ENCODE measurements at places on chromosomes 6 and 20.
A peak's percentile ranks its signal among the peaks of the same experiment; 100 is the strongest.

GRCh38 chr6:35620706-35621105 lies 68.0 kb downstream of the FKBP5 start:
- DNase-seq = no peak

DNA sequence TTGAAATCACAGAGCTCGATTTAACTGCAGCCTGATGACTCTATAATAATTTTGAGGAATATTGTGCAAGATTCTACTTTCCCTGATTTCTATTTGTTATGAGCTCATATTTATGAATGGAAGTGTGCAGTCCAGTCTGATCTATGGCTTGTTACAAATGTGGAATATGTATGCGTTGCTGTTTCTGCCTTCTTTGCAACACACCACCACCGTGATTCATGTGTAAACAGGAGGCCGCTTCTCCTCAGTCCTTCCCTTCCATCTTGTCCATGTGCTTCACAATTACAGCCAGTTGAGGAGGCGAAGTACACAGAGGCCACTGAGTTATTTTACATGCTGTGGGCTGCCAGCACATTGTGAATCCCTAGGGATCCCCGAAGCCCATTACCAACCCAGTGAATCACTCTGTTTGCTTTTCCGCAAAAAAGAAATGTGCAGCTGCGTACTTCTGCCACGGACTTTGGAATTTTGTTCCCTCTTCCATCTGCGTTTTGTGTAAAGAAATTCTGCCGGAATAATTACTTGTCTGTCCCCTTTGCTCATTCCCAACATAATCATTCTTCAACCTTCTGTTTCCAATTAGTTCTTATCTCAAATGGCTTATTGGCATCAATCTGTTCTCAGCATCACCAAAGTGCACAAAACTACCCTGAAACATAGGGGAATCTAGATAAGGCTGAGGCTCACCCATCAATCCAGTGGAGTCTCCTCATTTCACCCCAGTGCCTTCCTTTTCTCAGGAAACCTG lies 551.6 kb upstream of the CITED2 start:
- DNase-seq = no peak

DNA sequence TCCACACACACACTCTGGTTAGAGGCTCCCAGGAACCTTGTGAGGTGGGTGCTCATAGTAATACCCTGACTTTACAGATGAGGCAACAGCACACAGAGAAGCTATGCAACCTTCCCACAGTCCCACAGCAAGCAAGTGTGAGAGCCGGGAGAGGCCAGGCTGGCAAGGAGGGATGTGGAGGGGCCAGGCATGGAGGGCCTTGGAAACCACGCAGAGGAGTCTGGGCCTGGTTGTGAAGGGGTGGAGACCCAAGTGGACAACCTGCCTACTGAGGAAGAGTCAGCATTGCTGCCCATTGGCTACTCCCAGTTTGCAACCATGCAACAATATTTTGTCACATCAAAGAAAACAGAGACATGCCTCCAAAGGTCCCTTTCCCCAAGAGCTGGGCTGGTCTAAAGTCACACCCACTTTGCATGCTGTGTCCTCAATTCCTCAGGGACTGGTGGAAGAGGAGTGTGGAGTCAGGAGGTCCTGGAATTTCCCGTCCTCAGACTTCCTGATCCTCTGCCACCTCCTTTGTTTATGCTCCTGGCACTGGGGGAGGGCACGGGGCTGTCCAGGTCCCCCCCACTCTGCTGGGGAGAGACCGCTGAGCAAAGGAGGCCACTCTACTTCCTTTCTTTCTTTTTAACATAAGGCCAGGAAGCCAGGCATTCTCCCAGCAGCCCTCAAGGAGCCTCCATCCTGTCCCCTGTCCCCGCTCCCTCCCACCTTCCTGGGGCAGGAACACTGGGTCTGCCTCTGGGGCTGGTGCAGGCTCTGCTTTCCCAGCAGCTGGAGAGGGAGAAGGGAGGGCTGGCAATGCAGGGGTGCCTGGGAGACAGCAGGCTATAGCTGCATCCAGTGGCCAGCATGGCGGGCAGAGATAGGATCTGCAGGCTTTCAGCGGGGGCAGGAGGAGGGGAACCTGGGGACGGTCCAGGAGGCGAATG lies 68.3 kb downstream of the NOL4L start:
- DNase-seq = no peak

GRCh38 chr6:89035252-89036101 lies 45.1 kb upstream of the PNRC1 start:
- DNase-seq = peak; percentile 73
